Fibroblast of skin of left quadriceps (primary cell): ENCODE measurements at places on chromosomes 5 and 9.

- DNase-seq: no peak
Observed at GRCh38 chr5:31392061-31392460, 139.8 kb downstream of the DROSHA start.

- peak; percentile 32 for DNase-seq
Observed at GRCh38 chr9:27276193-27277030, 20.5 kb downstream of the EQTN start.

DNA sequence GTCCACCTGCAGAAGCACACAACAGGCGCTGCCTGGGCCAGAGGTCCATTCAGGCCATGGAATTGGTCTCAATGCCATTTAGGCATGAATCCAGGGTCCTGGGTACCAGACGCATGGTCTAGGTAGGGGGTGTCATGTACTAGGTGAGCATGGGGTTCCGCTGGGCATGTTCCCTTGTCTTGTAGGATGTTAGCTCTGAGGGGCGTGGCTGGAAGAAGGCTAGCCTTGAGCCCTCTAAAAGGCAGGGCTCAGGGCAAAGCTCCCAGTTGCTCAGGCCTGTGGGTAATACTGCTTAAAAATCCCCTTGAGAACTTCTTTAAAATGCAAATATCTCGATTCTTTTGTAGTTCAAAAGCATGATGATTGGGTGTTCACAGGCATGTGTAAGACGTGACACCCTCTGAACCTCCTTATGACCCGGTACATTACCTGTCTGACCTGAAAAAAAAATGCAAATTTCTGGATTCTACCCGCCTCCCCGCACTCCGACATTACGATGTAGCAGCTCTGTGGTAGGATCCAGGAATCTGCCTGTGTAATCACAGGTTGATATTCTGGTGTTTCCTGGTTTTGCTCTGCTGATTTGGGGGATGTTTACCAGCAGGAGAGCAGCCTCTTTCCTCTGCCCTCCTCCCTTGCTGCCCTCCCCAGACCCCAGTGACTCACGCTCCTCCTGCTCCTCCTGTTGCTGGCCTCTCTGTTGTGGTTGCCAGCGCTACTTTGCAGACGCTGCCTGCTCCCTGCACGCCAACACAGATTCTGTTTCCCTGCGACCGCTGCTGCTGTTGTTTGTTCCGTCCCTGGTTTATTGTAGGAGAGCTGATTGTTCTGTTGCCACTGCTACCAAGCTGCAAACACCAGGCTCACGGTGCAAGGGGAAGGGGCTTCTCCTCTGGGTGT is 5.7 kb downstream of the TMC1 start:
- DNase-seq: peak; percentile 69

DNA sequence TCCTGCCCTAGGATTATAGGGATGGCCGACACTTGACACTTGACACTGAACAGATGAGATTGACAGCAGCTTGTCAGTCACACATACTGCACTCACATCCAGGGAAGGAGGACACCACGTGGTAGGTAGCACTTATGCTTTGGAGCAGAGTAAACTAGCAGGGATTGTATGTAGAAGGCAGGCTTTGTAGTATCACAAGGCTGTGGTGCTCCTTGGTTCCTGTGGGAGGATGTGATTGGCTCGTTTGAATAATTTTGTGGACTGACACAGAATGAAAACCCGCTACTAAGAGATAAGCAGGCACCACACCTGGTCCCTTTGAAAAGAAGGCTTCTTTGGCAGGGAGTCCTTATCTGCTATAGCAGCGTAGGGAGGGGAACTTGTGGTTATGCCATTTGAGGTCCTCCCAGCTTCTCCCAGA is 63.6 kb upstream of the IL12B start:
- no peak for DNase-seq

DNA sequence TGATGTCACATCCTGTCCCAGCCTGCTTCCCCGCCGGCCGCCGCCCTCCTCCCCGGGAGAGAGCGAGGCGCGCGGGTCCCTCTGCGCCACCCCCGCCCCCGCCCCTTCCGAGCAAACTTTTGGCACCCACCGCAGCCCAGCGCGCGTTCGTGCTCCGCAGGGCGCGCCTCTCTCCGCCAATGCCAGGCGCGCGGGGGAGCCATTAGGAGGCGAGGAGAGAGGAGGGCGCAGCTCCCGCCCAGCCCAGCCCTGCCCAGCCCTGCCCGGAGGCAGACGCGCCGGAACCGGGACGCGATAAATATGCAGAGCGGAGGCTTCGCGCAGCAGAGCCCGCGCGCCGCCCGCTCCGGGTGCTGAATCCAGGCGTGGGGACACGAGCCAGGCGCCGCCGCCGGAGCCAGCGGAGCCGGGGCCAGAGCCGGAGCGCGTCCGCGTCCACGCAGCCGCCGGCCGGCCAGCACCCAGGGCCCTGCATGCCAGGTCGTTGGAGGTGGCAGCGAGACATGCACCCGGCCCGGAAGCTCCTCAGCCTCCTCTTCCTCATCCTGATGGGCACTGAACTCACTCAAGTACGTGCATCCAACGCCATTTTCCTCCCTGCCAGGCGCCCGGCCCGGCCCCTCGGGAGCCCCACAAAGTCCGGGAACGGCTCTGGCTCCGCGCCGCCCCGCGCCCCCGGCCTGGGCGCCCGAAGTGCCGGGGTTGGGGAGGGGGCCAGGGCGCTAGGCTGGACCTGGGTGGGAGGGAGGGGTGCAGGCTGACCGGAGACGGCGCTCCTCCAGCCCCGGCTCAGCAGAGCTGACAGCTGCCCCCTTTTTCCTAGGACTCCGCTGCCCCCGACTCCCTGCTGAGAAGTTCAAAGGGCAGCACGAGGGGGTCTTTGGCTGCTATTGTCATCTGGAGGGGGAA is 12.0 kb upstream of the OLFM1 start:
- no peak for DNase-seq

- peak; percentile 44 for DNase-seq
Observed at GRCh38 chr5:128537221-128537999, 635 bp downstream of the FBN2 start.

- DNase-seq: no peak
Observed at GRCh38 chr9:35712762-35713400, 19.1 kb downstream of the TLN1 start.

DNA sequence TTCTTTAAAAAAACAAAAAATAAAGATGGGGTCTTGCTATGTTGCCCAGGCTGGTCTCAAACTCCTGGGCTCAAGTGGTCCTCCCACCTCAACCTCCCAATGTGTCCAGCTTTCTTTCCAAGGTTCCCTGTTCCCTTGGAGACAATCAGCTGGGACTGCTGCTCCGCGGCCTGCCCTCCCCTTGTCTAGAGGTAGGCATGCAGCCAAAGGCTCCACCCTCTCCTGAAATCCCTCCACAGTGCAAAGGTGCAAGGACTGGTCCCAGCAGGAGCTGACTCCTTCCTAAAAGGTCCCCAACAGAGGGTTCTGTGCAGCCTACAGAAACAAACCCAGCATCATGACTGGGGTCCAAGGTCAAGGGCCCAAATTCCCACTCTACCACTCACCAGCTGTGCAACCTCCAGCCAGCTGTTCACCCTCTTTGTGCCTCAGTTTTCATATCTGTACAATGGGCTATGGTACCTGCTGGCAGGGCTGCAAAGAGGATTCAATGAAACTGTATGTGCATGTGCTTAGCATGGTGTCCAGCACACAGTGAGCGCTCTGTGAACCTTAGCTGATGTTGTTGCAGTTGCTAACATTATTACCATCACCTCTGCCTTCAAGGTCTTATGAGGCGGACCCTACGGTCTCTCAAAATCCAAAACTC is 47.5 kb downstream of the BARX1 start:
- no peak for DNase-seq

DNA sequence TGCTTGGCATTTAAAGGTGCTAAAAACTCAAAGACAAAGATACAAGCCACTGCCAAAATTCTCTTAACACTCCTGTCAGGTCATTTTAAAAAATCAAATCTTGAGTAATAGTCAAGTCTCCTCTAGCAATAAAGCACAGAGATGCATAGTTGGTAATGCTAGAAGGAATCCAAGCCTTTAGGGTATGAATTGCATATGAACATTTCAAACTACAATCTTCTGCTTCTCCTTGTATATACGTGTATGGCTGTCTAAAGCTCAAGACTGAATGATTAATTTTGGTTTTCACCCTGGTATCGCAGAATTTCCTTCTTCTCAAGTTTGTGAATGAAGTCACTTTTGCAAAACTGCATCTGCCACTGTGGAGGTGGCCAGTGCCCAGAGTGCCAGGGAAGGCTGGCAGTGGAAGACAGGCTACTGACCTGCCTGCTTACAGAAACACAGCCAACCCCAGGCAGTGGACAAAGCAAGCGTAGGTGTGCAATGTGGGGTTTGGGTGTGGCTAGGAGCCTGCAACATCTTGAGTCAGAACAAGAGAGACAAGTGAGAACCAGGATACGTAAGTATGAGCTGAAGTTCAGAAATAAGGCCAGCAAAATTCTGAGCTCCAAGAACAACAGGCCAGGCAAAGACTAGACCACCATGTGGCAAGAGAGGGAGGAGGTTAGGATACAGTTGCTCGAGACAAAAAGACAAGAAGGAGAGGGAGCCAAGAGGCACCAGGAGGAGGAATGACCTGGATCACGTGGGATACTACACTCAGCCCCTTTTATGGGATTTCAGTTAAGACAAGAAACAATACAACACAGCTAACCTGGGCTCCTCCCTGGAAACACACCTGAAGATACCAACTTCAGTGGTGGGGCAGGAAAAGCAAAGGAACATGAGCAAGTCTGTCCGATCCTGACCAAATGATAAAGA is 22.6 kb downstream of the MYO10 start:
- no peak for DNase-seq

- DNase-seq: no peak
Observed at GRCh38 chr9:36317766-36318165, 59.5 kb upstream of the GNE start.

GRCh38 chr5:116380621-116381020 is 194.0 kb downstream of the SEMA6A start:
- DNase-seq: no peak

GRCh38 chr5:68843624-68844364 is 250.0 kb upstream of the SLC30A5 start:
- peak; percentile 52 for DNase-seq

DNA sequence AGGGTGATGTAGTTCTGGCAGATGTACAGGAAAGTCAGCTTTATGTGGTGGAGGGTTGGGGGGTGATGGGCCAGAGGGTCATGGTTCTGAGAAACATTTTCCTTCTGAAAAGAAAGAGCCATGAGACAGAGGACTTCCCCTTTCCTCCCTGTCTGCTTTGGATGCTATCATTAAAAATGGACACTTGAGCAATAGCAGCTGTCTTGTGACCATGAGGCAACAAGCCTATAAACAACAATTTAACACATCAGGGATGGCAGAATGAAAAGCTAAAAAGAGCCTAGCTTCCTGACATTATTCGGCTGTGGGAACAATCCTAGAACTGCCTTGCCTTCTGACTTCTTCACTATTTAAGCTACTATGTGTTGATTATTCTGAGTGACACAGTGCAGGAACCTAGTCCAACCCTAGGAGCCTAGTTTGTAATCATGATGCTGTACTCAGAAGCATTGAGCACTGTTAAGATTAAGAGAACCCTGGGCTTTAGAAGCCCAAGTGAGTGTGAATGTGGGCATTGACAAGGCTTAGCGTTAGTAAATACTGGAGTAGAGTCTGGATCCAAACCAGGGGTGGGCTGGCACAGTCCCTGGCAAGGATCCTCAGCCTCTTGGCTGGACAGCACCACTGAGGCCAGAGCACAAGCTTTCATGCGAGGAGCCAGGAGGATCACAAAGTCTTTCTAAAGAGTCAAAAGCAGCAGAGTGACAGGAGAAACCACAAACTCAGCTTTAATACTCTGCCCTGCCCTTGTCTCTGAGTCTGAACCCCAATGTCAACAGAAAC is 178.5 kb upstream of the EGFLAM start:
- DNase-seq: no peak

- DNase-seq: peak; percentile 82
Observed at GRCh38 chr5:102853680-102854079, 98.6 kb downstream of the PAM start.

DNA sequence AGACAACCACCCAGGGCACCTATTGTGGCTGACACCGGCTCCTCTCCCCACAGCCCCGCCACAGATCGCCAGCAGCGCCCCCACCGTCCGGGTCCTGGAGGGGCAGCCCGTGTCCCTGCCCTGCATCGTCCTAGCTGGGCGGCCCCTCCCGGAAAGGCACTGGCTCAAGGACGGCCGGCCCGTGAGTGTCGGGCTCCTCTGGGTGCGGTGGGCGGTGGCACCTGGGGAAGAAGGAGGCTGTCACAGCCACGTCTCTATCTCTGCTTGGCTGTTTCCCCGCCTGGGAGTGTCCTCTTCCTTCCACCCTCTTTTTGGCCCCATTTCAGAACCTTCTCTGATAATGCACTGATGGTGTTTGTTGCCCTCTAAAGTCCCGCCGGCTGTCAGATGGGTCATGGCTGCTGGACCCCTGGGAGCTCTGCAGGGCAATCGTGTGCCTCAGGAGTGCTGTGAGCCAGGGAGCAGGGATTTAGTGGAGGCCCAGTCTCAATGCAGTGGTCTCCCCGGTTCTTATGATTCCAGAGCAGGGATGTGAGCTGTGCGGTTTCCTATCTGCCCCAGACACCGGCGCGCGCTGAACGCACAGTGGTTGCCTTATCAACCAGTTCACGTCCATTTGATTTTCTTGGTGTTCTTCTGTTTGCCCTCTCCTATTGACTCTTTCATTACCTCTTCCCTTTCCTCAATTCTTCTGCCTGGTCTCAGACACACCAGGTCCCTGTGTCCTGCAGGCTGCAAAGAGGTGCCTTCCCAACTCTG is 55.3 kb downstream of the HMCN2 start:
- no peak for DNase-seq

- no peak for DNase-seq
Observed at GRCh38 chr5:76000582-76000981, 82.6 kb upstream of the SV2C start.

DNA sequence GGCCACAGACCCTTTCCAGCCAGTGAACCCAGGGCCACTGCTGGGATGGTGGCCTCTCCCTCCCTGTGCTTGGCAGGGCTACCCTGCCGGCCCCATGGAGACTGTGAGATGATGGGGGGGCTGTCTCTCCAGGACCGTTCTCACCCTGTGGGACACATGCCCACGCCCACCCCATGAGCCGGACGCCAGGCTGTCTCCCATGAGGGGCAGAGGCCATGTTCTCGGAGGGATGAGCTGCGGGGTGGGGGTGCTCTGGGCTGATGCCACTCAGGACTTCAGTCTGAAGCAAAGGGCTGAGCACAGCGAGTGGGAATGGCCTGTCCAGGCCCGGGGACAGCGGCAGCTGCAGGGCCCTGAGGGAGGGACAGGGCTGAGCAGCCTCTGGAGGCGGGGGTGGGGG is 88.9 kb downstream of the KCNT1 start:
- DNase-seq: no peak

DNA sequence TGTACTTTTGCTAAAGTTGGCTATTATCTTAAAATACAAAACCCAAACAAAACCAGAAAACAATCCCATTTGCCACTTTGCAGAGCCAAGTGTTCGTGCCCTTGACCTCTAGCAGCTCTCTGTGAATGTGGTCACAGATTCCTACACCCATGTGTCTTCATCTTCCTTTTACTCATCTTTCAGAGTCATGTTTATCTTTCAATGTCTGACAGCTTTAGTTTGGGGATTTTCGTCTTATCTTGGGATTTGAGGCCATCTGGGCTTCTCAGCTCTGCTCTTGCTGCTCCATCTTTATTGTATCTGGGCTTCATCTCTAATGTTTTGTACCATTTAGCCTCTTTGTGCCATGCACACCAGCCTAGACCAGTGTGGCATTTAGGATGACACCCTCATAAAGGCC is 81.0 kb downstream of the DAPK1 start:
- DNase-seq: no peak

- DNase-seq: no peak
Observed at GRCh38 chr5:107665036-107665570, 5.6 kb downstream of the EFNA5 start.
